ENCODE measurements at places on chromosomes 7 and 10. TPM values are rescaled to one million over a fixed set of nuclear protein-coding genes. Genes with fewer than 3 reads are reported as not detected.

The CHN2 gene
- total RNA-seq = 30.2 TPM

The AP4M1 gene
- 12.7 TPM for total RNA-seq

- DNase-seq = no peak
- H3K27ac ChIP-seq = no peak overlapping the region
- H3K36me3 ChIP-seq = no peaks in the 10 kb centered on the region
- no peak overlapping the region for H3K4me3 ChIP-seq
Measured at GRCh38 chr10:75602341-75602740, 170.9 kb downstream of the LRMDA start.

GRCh38 chr7:102024769-102025391 lies 207.5 kb downstream of the CUX1 start:
- no peaks in the 10 kb centered on the region for H3K36me3 ChIP-seq
- H3K27ac ChIP-seq = no peak overlapping the region
- H3K4me3 ChIP-seq = no peak overlapping the region

GRCh38 chr7:3094701-3095445 lies 51.2 kb upstream of the CARD11 start:
- H3K27me3 ChIP-seq = no peaks in the 10 kb centered on the region
- peak overlapping the region; percentile 95 for H3K27ac ChIP-seq
- H3K36me3 ChIP-seq = no peaks in the 10 kb centered on the region
- H3K4me1 ChIP-seq = peaks cover 68% of the 10 kb centered on the region
- H3K4me3 ChIP-seq = peak overlapping the region; percentile 19

Data from natural killer cell (primary cell).